ENCODE measurements at places on chromosomes 2 and 18.

DNA sequence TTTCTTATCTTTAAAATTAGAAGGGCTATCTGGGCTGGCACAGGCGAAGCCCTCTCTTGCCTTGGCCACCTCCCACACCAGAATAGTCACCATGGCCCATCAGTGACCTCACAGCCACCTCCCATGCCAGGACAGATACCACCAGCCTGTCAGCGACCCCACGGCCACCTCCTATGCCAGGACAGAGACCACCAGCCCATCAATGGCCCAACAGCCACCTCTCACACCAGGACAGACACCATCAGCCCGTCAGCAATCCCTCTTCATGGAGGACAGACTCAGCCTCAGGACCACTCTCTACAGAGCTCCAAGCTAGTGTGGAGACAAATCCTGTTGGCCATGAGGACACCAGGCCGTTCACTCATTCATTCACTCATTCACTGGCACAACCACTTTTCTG lies 74.6 kb downstream of the ASB1 start:
- no peak for DNase-seq

GRCh38 chr18:51340332-51340731 lies 142.9 kb upstream of the MEX3C start:
- DNase-seq: no peak

DNA sequence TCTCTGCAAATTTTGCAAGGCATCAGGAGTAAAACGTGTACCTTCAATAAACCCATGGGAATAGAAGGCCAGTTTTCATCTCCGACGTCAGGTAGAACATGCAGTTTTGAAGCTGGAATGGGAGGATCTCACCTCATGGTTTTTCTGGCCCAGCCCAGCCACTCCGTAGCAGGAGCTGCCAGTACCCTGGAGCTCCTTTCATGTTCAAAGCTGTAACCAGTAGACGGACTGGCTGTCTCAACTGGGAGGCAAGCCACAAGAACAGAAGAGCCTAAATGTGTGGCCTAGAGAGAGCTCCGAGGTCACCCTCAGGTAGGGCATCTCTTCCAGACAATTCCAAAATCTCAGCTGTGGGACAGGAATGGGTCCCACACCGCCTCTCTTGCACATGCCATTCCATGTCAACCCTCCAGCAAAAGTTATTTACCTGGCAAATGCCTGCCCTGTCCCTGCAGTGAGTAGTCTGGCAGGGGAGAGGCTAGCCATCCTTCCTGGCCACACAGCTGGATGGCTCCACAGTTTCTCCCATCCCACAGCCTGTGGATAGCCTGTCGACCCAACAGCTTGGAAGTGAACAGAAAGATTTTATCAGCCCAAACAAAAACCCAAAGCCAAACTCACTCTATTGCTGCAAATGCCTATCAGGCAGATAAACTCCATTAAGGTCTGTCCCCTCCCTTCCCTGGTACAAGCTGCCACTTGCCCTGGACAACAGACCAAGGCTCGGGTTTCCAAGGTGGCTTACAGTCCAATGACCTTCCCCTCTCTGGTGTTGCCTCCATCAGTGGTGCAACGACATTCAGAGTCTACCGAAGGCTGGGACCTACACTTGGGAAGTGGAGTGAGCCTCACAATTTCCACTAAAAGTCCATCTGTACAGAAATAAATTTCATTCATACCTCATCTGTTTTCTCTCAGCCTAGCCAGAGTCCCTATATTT lies 27.8 kb downstream of the CRACDL start:
- no peak for DNase-seq

DNA sequence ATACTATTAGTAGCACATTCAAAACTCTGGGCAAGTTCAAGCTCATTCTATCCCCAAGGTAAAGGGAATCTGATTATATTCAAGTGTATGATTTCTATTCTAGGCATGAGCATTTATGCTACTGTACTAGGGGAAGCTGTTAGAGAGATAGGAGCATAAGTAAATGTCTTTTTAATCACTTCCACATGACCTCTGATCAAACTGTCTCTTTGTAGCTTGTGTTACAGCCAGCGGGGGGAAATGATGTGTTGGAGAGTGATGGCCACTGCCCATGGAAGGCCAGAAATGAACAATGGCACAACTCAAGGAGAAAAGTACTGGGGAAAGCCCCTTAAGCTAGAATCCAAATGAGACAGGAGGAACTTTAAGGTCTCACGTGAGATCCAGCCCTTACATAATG lies 894.9 kb upstream of the CDH2 start:
- no peak for DNase-seq

DNA sequence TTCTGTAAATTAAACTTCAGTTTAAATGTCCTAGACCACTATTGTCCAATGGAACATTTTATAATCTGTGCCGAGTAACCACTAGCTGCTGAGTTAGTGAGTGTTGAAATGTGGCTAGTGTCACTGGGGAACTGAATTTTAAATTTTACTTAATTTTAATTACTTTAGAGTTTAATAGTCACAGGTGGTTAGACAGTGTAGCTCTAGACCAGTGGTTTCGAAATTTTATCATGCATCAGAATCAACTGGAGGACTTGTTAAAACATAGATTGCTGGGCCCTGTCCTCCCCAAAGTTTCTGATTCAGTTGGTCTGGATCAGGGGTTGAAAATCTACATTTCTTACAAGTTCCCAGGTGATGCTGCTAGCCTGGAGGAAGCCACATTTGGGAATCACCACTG lies 110.4 kb downstream of the FMNL2 start:
- no peak for DNase-seq

GRCh38 chr2:182615036-182615435 lies 101.0 kb upstream of the DNAJC10 start:
- no peak for DNase-seq

DNA sequence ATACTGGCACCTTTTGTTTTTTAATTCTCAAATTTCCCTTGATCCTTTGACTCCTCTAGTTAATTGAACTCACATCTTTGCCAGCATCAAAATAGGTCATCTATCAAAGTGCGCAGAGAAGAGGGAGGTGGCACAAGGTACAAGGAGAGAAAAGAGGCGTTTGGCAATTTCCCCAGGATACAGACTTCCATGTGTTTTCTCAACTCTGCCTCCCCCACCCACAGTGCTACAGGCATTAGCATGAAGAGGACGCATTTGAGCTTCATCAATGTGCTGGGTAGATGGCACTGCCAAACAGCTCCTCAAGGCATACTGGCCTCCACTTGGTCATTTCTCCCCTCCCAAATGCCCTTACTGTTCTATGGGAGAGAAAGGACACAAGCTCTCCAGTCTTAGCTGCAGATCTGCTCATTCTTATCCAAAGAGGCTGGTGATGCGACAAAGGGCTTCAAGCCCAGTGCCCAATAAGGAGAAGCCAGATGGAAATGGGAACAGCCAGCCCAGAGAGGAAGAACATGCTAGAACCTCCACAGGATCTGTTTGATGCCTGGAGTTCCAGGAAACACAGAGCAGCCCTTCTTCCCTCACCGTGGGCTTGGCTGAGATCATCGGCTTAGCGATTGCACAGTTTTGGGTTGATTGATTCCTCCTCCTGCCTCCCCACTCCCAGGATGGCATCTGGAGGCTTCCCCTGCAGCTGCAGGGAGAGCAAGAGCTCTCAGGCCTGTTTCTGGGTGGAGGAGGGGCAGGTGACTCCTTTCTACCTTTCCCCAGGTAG lies 144.7 kb upstream of the SMAD2 start:
- DNase-seq: no peak

- DNase-seq: no peak
These were observed 116.8 kb upstream of the PKDCC start for GRCh38 chr2:41930807-41931566.

Measured in stimulated activated CD4-positive, alpha-beta T cell treated with anti-CD3 and anti-CD28 coated beads, Interleukin-15, amount 100 ng/mL, for 24 hours (primary cell).